IPS DF 19.7 (cell line): ENCODE measurements at places on chromosomes 7 and 10.

DNA sequence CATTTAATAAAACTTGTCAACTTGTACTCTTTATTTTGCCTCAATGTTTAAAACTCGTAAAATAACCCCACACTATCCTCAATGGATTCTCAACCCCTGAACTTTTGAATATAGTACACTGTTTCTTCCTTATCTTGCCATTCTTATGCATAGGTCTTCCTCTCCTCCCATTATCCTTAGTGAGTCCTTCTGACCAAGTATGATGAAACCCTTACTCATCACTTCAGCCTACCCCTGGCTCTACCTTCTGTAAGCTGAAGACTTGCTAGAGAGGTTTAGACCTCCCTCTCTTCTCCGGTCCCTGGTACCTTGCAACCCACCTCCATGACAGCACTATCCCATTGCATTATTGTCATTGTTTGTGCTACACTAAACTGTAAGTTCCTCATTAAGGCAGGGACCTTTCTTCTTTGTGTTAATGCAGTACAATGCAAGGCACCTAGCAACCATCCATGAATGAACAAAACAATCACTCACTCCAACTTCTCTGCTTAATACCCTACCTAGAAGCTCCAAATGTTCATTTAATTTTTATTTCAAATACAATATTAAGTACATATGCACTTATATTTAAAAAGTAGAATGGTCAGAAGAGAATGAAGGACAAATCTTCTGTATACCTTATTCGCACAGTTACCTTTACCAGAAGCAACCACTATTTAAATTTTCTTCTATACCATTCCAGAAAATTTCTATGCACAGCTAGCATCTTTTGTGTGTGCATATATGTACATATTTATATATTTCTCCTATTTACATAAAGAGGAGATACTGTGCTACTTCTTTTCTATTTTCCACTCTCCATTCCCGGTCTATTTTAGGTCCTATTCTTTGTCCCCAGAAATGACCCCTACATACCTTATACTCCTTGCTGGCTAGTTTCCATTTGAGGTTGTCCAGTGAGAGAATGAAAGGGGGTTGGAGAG, 77.5 kb downstream of the SLC16A9 start:
- DNase-seq, result no peak

- no peak for DNase-seq
These were observed 835.4 kb upstream of the PHF14 start for GRCh38 chr7:10138087-10138854.

DNA sequence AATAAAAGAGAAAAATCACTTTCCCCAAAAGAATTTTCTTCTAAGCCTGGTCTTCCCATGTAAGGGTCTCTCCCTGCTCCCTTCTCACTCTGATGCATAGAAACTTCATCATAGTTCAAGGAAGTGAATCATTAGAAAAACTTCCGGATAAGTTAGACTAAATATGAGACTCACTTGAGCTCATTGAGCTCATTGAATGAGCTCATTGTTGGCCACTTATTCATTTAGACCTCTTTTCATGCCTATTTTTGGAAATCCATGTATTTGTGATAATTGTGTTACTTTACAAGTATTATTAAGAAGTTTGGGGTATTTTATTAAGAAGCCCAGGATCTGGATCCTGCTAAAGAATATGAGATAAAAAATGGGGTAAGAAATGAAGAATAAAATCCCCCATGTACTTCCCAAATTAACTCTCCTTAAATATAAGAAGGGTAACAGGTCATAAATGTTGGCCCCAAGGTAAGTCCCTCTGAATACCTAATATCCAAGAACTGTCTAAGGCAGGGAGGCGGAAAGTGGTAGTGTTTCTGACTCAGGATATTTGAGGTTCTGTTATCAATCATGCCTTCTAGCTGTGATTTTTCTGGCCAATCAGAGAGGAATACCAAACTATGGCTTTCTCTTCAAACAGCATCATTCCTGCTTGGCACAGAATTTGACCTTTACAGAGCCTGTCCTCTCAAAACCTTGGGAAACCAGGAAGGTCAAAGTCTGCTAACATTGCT, 236.5 kb upstream of the PTN start:
- DNase-seq, result no peak

- DNase-seq, result no peak
These were observed 26.3 kb downstream of the IGF2BP3 start for GRCh38 chr7:23443974-23444373.

DNA sequence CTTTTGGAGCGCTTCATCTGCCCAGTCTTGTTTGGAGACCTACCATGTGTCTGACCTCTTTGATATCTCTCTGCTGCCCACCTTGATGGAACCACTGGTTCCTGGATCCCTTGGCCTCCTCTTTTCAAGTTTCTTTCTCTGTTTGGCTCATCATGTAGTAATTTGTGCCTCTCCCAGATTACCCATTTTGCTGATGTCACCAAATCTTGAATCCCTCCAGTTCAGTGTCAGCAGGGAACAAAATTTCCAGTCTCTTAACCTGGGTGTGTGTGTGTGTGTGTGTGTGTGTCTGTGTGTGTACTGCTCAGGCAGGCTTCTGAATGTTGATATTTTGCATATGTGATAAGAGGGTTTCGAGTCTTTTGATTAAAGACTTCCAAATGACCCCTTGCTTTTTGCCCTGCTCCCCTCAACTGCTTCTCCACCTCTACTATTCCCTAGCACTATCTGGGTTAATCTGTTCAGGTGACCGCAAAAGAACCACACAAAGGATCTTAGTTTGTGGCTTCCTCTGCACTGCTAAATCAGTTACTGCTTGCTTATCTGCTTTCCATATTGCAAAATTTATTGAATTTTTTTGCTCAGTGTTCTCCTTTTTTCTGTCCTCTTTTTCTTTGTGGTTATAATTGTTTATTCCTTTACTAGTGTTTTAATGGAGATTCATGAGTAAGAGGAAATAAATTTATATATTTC, 25.7 kb downstream of the MYO3A start:
- no peak for DNase-seq

GRCh38 chr7:48617508-48617907, 306.8 kb upstream of the CDC14C start:
- no peak for DNase-seq
